ENCODE measurements at places on chromosomes 5 and 9.

GRCh38 chr9:87760529-87760928, 34.6 kb downstream of the CTSL start:
- DNase-seq, result no peak
- peaks cover 13% of the 10 kb centered on the region for H3K4me1 ChIP-seq
- no peaks in the 10 kb centered on the region for H3K36me3 ChIP-seq
- no peaks in the 10 kb centered on the region for H3K27me3 ChIP-seq

GRCh38 chr9:81492710-81493447, 196.5 kb downstream of the TLE1 start:
- H3K4me3 ChIP-seq, result no peak overlapping the region
- no peak overlapping the region for H3K27ac ChIP-seq
- H3K4me1 ChIP-seq, result no peaks in the 10 kb centered on the region

DNA sequence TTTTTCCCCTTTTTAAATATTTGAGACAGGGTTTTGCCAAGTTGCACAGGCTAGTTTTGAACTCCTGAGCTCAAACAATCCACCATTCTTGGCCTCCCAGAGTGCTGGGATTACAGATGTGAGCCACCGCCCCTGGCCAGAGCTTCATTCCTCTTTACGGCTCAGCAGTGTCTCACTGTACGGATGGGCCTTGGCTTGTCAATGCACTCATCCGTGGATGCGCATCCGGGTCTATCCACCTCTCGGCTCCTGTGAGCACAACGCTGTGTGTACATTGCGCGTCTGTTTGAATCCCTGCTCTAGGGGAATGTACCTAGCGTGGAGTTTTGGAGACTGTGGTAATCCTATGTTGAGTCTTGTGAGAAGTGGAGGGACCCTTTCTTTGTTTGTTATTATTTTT, 10.9 kb upstream of the EGFL7 start:
- no peak overlapping the region for H3K27ac ChIP-seq
- H3K4me3 ChIP-seq, result no peak overlapping the region
- no peak for DNase-seq
- H3K4me1 ChIP-seq, result no peaks in the 10 kb centered on the region
- H3K36me3 ChIP-seq, result no peaks in the 10 kb centered on the region

DNA sequence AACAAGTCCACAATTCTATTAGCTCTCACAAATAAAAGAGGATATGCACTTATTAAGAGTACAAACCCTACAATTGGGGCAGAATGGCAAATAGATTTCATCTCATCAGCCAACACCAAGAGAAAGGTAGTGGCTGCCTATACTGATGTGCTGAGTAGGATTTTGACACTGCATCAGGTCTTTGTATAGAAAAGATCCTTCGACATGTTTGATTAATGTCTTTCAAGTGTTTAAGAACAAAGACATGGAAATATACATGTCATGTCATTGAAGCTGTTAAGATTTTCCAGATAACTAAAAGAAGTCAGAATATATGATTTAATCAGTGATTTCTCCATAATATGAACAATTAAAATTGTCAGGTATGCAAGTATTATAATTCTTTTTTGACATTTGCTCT, 238.7 kb upstream of the GRAMD2B start:
- no peak for DNase-seq
- H3K27ac ChIP-seq, result no peak overlapping the region
- H3K27me3 ChIP-seq, result no peaks in the 10 kb centered on the region
- no peaks in the 10 kb centered on the region for H3K4me1 ChIP-seq

DNA sequence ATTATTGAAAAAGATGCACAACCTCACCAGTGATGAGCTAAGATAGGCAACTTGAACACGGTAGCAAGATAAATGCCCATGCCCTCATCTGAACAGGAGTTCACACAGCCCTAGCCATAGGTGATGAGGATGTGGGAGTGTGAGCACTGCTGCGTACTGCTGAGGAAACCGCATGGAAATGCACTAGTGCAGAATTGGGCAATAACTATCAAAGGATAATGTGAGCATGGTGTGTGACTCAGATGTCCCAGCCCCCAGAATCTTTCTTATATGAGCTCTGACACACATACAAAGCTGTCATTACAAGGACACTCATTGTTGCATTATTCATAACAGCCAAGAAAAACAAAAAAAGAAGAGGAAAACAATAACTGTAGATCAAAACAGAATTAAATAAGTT, 521.2 kb downstream of the IRX1 start:
- no peaks in the 10 kb centered on the region for H3K27me3 ChIP-seq
- no peaks in the 10 kb centered on the region for H3K4me1 ChIP-seq
- no peak overlapping the region for H3K4me3 ChIP-seq
- no peak for DNase-seq
- H3K27ac ChIP-seq, result no peak overlapping the region

- H3K27me3 ChIP-seq, result no peaks in the 10 kb centered on the region
- no peak overlapping the region for H3K27ac ChIP-seq
- H3K4me1 ChIP-seq, result no peaks in the 10 kb centered on the region
- DNase-seq, result no peak
- no peaks in the 10 kb centered on the region for H3K36me3 ChIP-seq
Measured at GRCh38 chr9:29332789-29333188, 1759.5 kb upstream of the C9orf72 start.

DNA sequence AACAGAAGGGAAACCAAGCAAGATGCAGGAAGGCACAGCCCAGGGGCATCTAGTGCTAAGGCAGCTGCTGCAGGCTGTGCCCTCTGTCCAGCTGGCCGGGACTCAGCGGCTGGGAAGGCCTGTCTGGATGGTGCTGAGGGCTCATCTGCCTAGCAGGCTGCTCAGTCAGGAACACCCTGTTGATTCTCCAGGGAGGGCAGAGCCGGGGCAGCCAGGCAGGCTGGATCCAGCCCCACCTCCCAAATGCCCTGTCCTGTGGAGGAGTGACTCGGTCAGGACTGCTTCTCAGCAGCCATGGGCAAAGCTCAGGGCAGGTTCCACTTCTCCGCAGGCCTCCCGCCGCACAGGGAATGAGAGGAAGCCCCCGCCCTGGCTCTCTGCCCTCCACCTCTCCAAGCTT, 7.8 kb upstream of the LCN9 start:
- H3K4me1 ChIP-seq, result peaks cover 4% of the 10 kb centered on the region
- peaks cover 2% of the 10 kb centered on the region for H3K36me3 ChIP-seq
- no peak for DNase-seq

DNA sequence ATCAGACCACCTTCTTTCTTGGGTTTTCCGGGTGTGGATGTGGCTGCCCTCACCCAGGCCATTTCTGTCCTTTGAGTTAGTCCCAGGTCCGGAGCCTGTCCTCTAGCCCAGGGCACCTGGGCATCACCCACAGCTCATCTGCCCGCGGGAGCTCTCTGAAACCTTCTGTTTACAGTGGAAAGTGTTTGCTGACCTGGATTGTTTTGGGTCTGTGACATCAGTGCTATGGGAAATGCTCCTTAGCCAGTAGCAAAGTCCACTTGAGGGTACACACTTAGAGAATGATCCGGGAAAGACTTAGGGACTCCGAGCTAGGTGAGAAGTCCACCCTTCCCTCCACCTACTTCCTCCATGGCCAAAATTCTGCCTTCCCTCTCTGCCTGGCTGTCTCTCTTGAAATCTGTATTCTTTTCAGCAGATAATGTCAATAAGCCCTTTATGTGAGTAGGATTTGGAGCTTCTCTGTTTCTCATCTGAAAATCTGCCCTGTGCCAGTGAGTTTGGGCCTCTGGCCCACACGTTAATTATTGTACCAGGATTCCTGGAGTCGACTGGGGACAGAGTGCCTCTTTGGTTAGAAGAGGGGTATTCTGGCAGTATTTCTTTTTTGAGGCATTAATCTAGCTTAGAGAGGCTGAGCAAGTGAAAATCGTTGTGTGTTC, 19.9 kb downstream of the ABLIM3 start:
- no peak overlapping the region for H3K4me3 ChIP-seq
- no peak overlapping the region for H3K27ac ChIP-seq
- no peaks in the 10 kb centered on the region for H3K4me1 ChIP-seq
- DNase-seq, result no peak

DNA sequence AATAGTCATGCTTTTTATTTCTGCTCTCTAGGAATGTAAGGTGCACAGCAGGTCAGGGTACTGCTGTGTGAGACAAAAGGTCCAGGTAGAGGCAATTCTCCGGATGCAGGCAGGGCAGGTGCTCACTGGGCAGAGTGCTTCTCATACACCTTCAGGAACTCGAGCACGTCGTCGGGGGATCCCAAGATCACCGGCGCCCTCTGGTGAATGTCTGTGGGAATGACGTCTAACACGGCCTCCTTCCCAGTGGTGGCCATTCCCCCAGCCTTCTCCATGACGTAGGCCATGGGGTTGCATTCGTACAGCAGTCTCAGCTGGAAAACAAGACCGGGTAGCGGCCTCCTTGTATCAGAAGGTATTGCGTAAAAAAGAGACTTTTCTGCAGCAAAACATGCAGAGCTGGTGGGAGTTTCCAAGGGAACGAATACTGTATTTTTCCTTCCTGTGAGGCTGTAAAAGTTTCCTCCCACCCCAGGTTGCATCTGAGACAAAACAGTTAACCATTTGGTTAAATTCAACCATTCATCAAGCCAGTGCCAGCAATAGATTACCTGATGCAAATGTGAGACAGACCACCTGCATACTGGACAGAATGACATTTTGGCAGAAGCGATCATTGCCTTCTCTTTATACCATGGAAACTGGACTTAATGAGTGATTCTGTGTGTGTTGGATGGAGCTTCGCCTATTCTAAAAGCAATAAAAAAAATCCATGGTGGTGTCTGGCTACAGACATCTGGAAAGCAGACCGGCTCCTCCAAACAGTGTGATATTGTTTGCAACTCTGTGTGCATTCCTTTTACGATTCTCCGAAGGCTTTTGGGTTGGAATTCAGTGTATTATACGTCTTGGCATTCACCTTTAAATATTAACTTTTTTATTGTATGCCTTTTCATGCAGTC, 9.9 kb upstream of the FBP2 start:
- H3K27me3 ChIP-seq, result no peaks in the 10 kb centered on the region
- no peak overlapping the region for H3K27ac ChIP-seq
- DNase-seq, result peak; percentile 64
- no peak overlapping the region for H3K4me3 ChIP-seq
- peaks cover 5% of the 10 kb centered on the region for H3K4me1 ChIP-seq

- no peaks in the 10 kb centered on the region for H3K36me3 ChIP-seq
- DNase-seq, result no peak
- no peak overlapping the region for H3K27ac ChIP-seq
Measured at GRCh38 chr9:33158843-33159776, 8.0 kb downstream of the B4GALT1 start.

GRCh38 chr9:78572266-78572665, 275.3 kb downstream of the PSAT1 start:
- no peak for DNase-seq
- peaks cover 7% of the 10 kb centered on the region for H3K4me1 ChIP-seq
- H3K36me3 ChIP-seq, result no peaks in the 10 kb centered on the region
- no peak overlapping the region for H3K4me3 ChIP-seq

GRCh38 chr9:87516222-87516925, 18.7 kb downstream of the DAPK1 start:
- H3K36me3 ChIP-seq, result peaks cover 15% of the 10 kb centered on the region
- H3K27ac ChIP-seq, result no peak overlapping the region
- H3K4me1 ChIP-seq, result peaks cover 33% of the 10 kb centered on the region

- H3K27me3 ChIP-seq, result no peaks in the 10 kb centered on the region
- H3K36me3 ChIP-seq, result no peaks in the 10 kb centered on the region
- H3K4me1 ChIP-seq, result peaks cover 26% of the 10 kb centered on the region
- no peak overlapping the region for H3K4me3 ChIP-seq
- DNase-seq, result no peak
- H3K27ac ChIP-seq, result no peak overlapping the region
Measured at GRCh38 chr5:140998921-140999410, 32.7 kb downstream of the PCDHAC2 start.

DNA sequence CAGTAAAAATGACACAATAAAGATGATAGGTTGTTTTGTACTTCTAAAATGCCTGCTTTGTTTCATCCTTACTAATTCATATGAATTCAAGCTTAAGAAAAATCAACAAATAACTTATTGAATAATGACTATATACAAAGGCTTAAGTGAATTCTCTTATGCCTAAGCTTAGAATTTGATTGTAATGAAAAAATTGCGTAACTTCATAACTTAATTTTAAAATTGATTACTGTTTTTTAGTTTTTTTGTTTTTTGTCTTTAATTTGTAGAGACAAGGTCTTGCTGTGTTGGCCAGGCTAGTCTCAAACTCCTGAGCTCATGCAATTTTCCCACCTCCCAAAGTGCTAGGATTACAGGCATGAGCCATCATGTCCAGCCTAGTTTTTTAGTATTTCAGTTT, 391.9 kb downstream of the ARRDC3 start:
- H3K27ac ChIP-seq, result no peak overlapping the region
- peaks cover 10% of the 10 kb centered on the region for H3K36me3 ChIP-seq
- no peak for DNase-seq
- H3K27me3 ChIP-seq, result no peaks in the 10 kb centered on the region

DNA sequence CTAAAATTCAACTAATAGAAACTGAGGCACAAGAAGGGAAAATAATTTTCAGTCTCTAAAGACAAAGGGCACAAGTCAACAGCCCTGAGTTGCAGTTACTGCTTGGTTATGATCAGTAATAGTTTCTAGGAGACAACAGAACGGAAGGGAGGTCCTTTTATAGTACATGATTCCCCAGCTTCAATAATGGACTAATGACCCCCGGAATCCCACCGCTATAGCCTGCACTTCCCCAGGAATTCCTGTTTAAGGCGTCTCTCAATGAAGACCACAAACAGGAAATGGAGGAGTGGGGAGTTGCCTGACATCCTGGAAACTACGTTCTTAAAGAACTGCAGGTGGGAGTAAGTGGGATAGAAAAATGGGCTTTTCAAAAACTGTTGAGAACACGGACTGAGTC, 60.6 kb downstream of the DIAPH1 start:
- no peaks in the 10 kb centered on the region for H3K27me3 ChIP-seq
- no peak for DNase-seq
- no peak overlapping the region for H3K27ac ChIP-seq
- H3K4me3 ChIP-seq, result no peak overlapping the region

DNA sequence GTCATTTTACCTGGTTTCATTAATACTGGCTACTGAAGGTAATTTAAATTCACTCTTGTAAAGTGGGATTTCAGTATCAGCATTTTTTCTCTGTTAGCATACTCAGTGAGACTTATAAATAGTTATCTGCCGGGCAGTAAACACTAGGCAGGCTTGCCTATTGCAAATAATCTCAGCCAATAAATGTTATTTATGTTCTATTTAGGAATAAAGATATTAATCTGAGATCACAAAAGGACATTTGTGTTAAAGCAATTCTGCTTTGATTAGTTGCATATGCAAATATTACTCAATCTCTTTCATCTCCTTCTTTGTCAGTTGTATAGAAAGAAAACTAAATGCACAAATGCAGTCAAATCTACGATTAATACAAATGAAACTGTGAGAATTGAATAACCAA, 827.8 kb downstream of the TLE4 start:
- DNase-seq, result no peak
- H3K4me1 ChIP-seq, result no peaks in the 10 kb centered on the region
- H3K27ac ChIP-seq, result no peak overlapping the region
- H3K4me3 ChIP-seq, result no peak overlapping the region
- no peaks in the 10 kb centered on the region for H3K27me3 ChIP-seq

- no peaks in the 10 kb centered on the region for H3K36me3 ChIP-seq
- H3K27ac ChIP-seq, result no peak overlapping the region
- no peaks in the 10 kb centered on the region for H3K4me1 ChIP-seq
- no peaks in the 10 kb centered on the region for H3K27me3 ChIP-seq
- DNase-seq, result no peak
- no peak overlapping the region for H3K4me3 ChIP-seq
Measured at GRCh38 chr5:173352366-173353349, 24.4 kb upstream of the STC2 start.

- DNase-seq, result no peak
- no peaks in the 10 kb centered on the region for H3K27me3 ChIP-seq
- no peak overlapping the region for H3K27ac ChIP-seq
- no peaks in the 10 kb centered on the region for H3K36me3 ChIP-seq
- no peaks in the 10 kb centered on the region for H3K4me1 ChIP-seq
Measured at GRCh38 chr9:97759581-97760288, 62.6 kb upstream of the XPA start.
